ENCODE measurements at places on chromosomes 1 and 21.

- no peak for DNase-seq
Measured at GRCh38 chr1:153277852-153278251, 18.4 kb downstream of the LORICRIN start.

DNA sequence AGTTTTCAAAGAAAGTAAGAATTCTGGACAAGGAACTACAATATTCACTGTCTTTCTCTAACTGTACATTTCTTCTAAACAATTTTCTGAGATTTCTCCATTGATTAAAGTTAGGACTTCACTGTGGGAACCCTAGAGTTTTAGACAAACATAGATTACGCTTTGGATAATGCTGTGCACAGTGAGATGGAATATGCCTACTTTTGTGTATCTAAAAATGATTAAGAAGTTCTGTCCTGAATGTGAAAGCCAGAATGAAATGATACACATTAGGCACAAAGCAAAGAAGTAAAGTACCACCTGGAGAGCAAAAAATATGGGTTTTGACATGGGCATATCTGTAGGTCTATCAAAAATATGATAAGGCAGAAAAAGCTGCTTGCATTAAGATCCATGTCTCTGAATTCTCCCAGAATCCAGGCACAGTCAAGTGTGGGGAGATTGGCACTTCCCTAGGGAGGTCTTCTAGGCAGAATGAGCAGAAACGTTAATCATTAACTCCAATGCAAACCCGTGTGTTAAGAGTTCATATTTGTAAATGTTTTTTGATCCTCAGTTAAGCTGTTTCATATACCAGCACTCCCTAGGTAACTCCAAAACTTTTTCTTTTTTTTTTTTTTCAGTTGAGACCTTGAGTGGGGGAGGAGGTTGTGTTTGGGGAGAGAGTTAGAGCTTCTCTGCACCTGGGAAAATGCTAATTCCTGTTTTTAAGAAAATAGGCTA, 467.1 kb downstream of the LMO4 start:
- no peak for DNase-seq

- DNase-seq = no peak
Measured at GRCh38 chr1:15321601-15322000, 74.6 kb downstream of the FHAD1 start.

GRCh38 chr1:24293392-24294227, 25.5 kb upstream of the GRHL3 start:
- DNase-seq = no peak

GRCh38 chr1:226994586-226995364, 54.7 kb downstream of the COQ8A start:
- no peak for DNase-seq

GRCh38 chr1:164767752-164768402, 208.9 kb downstream of the PBX1 start:
- DNase-seq = no peak

- DNase-seq = no peak
Measured at GRCh38 chr21:45554477-45555175, 12.4 kb upstream of the SLC19A1 start.

DNA sequence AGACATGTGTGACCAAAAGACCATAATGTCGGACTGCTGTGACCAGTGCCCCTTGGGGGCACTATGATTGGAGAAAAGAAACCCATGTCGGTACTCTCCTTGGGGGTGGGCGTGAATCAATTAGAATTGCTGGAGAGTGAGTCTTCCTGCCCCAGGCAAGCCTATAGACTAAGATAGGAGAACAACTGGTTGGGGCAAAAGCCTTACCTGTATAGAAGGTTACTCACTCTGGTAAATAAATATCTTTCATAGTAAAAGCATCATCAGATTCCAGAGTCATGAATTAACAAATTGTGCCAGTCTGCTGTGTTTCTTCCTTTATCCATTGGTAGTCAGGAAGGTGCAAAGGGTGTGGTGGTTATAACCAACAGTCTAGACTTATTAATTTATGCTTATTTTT, 2.9 kb upstream of the PTGFRN start:
- no peak for DNase-seq

DNA sequence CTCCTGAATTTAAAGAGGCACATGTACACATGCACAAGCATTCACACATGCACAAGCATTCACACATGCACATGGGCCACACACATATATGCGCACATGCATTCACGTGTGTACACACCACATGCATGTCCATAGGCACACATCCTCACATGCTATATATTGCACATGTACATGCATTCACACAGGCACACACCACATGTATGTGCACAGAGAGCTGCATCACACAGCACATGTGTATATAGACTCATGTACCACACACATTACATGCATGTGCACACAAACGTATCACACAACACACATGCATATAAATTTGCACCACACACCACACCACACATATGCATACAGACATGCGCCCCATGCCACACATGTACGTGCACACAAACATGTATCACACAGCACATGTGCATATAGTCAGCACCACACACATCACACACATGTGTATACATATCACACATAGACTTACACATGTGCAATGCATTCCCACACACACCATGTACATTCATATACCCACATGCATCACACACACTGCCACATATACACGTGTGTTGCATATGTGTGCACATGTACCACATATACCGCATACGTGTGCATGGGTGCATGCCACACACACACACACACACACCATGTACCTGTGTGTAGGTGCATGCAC, 54.6 kb upstream of the COL18A1 start:
- no peak for DNase-seq

GRCh38 chr1:8460132-8460544, 142.2 kb downstream of the SLC45A1 start:
- no peak for DNase-seq

- DNase-seq = no peak
Measured at GRCh38 chr1:64199154-64199553, 4.3 kb upstream of the UBE2U start.

GRCh38 chr1:161367684-161368400, at the start of gene CFAP126:
Gene CFAP126, minus strand, starts transcription at chr1:161367876. Its CDS starts 8 bp downstream, at chr1:161367868.
- DNase-seq = no peak

GRCh38 chr1:176164014-176164678, 42.9 kb downstream of the COP1 start:
- no peak for DNase-seq

DNA sequence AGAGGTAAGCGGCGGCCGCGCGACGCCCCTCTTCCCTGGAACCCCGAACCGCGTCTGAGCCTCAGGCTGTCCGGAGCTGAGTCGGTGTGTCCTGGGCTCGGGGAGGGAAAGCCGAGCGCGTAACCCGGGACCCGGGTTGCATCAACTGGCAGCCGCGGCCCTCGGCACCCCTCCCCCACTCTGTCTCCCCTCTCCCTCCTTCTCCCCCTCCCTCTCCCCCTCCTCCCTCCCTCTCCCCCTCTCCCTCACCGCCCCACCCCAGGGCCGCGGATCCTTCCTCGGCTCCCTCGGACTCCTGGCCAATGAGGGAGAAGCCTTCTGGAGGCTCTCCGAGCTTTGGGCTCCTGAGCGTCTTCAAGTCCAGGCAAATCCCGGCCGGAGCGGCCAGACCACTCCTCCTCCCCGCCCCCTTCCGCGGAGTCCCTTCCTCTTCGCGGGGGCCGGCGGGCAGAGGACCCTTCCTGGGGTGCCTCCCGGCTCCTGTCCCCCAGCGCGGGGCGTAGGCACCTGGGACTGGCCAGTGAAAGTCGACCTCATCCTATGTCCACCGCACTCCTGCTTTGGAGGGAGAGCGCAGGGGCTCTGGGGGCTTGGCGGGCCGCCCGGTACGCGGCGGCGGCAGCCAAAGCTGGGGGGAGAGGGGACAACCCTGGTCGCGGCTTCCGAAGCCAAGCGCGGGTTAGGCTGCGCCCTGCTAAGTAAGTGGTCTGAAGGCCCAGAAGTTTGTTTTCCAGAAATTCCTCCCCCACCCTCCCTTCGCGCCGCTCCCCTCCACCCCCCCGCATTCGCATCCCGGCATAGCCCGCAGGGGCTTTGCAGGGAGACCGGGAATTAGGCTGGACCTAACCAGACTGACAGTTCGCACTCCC, 850 bp downstream of the SESN2 start:
- no peak for DNase-seq

DNA sequence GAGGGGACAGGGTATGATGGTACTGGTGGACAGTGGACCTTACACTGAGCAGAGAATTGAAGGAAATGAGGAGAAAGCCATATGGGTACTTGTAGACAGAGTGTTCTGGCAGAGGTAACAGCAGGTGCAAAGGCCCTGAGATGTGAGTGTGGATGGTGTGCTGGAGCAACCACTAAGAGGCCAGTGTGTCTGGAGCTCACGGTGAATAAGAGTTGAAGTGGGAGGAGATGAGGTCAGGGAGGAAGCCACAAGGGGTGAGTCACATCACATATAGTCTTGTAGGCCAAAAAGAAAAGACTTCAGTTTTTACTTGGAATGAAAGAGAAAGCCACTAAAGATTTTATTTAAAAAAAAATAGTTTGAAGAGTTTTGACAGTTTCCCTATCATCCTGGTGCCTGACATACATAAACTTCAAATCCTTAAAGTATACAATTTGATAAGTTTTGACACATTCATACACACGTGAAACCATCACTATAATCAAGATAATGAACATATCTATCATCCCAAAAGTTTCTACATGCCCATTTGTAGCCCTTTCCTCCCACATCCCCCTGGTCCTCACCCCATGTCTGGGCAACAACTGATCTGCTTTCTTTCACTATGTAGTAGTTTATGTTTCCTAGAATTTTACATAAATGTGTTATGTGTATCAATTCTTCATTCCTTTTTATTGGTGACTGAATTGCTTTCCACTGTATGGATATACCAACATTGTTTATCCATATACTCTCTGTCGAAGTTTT, 148.4 kb downstream of the GPATCH2 start:
- no peak for DNase-seq

DNA sequence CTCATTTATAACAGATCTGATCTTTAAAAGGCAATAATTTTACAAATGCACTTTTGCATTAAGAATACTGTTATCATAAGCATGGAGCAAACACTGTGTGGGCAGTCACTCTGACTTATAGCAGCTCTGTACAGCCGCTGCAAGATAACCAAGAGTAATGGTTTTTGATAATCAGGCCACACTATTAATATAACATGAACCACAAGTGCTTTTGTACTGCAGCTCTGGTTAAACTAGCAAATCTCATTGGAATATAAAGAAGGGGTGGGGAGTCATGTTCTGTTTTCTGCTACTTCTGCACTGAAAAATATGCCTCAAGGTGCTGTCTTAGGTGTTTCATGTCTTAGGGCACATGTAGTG, 357.4 kb downstream of the LMO4 start:
- DNase-seq = no peak

DNA sequence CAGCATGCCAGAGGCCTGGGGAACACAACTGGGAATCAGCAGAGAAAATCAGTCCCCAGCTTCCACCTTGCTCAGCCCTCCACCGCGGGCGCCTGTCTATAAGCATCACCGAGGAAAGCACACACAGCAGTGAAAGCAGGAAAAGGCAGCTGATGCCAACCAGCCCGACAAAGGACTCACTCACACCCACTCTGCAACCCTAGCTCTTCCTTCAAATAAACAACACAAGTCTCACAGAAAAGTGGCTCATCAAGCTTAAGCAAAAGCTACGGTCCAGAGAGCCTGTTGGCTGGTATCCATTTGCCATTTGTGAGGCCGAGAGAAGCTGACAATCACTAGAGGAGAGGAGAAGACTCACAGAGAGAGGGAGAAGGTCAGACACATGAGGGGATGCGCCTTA, 27.1 kb downstream of the MRAP start:
- DNase-seq = no peak

GRCh38 chr1:22708777-22709176, 1.9 kb upstream of the EPHB2 start:
- no peak for DNase-seq

GRCh38 chr1:220788900-220789299, 2.2 kb downstream of the MTARC1 start:
- no peak for DNase-seq

DNA sequence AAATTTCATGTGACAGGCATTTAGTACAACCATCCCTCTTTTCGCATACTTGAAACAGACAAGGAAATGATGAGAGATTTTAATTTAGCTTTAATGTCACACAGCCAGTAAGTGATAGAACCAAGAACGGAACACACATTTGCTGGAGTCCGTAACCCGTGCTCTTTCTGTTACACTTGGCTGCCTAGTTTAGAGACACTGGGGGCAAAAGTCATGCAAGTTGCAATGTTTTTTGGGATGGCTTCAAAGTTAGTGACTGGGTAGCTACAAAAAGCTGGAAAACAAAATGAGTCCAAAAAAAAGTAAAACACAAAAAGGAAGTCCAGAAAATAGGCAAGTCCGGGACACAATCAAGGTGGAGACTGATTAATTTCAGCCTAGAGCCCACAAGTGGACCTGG, 5.9 kb downstream of the NID1 start:
- DNase-seq = no peak

- no peak for DNase-seq
Measured at GRCh38 chr1:107139833-107140702, 771 bp upstream of the NTNG1 start.

GRCh38 chr1:25747046-25747719, 52.8 kb upstream of the SELENON start:
- DNase-seq = no peak

DNA sequence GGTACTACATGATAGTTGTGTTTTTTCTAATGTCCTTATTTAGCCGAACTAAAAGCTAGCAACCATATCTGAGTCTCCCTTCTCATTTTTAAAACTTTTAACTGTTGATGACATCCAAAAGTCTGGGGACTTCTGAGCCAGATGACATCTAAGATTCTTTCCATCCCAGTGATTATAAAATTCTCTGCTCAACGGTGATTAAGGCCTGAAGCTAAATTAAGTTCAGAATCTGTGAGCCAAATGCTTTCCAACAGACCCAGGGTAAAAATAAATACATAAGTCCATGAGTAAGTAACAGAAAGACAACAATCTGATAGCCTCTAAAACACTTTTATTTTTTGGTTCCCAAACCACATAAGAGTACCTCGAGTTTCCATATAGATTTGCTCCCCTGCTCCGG, 13.1 kb upstream of the PTP4A2 start:
- no peak for DNase-seq

- DNase-seq = no peak
Measured at GRCh38 chr1:24483441-24483840, 19.2 kb upstream of the RCAN3 start.

- DNase-seq = no peak
Measured at GRCh38 chr1:162172311-162173102, 103.0 kb downstream of the NOS1AP start.

- no peak for DNase-seq
Measured at GRCh38 chr1:226608699-226609505, 60.3 kb downstream of the STUM start.

DNA sequence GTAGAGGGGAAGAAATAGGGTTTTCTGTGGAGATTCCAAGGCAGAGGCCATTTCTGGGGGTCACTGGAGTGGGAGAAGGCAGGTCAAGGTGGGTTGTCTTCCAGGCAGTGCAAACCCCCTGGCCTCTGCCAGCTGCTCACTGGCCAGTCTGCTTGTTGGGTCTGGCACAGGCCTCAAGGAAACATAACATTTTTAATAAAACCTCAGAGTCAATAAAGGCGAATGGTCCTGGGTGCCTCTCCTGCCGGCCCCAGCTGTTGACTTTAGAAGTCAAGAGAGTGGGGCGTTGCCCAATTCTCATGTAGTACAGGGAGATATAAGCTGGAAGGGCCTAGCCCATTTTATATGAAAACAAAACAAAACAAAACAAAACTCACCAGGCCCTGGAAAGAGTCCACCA, 36.6 kb downstream of the RUNX3 start:
- DNase-seq = no peak

GRCh38 chr1:46131712-46132528, 509 bp downstream of the PIK3R3 start:
- DNase-seq = no peak

All from cortex of kidney (tissue), 1 donor.